ENCODE measurements at places on chromosomes 12 and 14.

DNA sequence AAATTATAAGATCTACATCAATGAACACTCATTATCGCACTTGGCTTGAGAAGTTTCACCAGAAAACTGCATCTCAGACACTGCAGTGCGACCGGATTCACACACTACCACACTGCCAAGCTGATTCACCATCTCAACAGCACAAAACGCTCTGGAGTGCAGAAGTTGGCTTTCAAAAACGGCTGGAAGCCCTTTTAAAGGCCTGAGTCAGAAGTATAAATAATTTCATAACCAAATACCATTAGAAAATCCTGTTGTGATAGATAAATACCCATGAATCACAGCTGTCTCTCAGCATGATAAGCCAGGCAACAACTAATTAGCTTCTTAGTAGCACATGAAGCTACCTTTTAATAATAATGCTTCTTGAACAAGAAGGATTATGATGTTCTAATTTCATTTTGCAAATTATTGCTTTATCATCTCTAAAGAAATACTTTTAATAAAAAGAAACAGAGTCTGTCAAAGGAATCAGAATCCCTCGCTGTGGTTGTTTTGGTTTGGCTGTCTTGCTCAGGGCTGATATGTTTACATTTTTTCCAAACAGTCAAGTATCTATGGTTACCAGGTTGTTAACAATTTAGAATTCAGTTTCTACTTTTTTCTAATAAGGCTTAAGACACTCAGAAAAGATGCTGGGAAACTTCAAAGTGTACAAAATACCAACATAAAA is 51.2 kb downstream of the SLC2A13 start:
- DNase-seq = no peak

DNA sequence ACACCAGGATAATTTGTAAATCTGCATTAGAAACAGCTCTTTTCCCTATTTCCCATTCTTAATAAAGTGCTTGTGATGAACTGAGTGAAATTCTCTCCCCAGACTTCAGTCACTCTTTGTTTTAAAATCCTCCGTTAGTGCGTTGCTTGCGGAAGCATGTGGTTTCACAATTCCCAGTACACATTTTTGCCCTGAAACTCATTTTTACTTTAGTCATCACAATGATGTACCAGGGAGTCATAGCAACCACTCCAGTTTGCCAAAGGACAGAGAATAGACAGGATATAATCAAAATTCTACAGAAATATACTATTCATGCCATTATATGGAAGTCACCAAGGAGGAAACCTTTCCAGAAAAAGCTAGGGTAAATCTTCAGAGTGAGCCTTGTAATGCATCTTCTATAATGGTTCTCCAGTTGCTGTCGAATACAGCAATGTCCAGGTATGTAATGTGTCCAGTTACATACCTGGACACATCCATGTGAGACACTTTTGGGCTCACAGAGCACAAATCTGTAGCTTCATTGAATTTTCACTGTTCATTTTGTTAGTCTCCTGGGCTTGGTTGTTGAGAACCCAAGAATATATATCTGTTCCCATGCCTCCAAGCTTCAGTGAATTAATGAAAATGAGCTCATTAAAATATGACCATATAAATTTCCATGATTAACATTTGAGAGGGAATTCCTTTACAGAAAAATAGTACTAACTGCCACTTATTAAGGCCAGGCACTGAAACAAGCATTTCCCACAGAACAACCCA is 57.8 kb downstream of the GPR135 start:
- no peak for DNase-seq

DNA sequence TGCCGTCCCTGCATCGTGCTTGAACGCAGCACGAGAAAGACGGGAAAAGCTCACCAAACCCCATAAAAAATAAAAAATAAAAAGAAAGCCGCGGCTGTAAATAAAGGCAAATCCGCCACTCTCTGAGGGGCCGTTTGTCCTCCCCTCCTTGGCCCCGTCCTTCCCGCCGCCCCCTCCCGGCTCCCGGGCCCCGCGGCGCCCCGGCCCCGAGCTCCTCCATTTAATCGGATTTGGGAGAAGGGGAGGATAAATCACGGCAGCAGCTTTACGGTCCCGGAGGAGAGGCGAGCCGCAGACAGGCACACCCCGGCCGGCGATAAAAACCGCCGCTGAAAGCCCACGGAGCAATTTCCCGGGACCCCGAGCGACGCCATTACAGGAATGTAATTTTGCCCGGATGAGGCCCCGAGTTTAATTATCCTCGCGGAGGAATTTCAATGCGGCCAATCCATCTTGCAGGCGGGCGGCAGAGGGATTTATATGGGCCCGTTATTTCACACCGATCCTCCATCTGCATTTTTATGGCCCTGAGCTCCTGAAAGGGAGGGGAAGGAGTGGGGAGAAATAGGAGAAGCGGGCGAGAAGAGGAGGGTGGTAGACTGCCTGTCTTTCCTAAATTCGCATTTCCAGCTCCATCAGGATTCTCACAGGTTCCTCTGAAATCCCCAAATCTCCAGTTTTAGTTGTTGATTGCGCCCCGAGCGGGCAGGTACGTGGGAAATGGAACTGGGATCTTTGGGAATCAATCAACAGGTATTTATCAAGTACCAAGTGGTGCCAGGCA is 1.3 kb upstream of the ATP5MC2 start:
- DNase-seq = no peak

DNA sequence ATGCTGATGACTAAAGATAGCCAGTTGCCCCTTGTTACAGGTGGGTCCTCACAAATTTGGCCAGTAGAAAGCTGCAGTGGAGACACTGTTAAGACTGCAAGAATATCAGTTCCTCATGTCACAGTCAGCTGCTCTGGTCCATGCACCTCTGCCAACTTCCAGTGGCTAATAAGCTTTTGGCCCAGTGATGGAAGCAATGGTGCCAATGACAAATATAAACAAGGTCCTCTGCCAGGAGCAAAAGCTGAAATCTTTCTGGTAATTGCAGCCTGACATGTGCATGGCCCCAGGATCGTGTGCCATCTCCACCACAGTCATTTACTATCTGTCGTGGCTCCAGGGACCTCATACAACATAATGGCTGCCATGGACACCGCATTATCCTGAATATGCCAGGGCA is 85.4 kb upstream of the TMEM260 start:
- DNase-seq = no peak

DNA sequence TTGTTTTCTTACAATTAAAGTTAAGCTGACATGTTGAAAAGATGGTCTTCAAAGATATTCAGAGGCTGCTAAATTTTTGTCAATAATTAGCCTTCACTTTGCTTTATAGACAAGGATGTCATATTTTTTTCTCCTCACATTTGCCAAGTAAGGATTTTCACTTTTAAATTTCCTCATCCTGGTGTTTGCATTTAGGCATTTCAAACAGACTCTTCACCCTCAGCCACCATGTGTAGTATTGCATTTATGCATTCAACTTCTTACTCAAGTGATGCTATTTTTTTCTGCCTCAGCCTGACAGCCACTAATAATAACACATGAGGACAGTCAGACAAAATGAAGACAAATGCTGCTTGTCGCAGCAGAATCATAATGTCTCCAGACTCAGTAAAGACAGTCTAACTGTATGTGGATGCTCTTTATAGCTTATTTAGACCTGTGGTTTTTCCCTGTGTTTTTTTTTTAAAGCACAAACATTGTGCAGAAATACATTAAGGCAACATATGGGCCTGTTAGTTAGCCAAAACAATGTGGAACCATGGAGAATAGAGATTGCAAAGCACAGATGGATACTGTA is 481.5 kb downstream of the NPAS3 start:
- no peak for DNase-seq

DNA sequence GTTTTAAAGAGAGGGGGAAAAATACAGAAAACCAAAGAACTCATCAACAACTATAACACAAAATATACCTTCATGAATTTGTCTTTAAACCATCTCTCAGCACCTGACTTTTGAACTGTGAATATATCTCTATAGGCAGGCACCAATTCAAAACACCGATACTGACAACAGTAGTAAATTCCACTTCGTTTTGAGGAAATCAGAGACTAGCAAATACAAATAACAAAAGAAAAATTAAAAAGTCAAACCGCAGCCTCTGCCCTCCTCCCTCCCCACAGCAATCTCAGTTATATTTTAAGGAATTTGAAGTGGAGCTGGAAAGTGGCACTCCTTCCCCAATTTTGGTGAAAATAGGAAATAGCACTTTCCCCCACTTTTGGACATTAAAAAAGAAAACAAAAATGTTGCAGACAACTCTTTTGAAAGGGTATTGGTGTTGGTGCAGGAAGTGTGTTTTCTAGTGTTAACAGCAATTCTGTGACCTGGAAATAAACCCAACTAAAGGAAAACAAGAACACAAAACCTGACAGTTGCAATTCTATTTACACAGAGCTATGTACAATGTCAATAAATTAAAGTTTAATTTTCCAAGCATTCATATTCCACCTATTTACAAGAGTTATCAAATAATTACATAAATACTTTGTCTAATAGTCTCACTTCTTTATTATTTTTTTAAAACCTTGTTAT is 13.5 kb downstream of the TBX3 start:
- no peak for DNase-seq

- DNase-seq = no peak
Measured at GRCh38 chr12:70584332-70584731, 52.9 kb downstream of the PTPRB start.

DNA sequence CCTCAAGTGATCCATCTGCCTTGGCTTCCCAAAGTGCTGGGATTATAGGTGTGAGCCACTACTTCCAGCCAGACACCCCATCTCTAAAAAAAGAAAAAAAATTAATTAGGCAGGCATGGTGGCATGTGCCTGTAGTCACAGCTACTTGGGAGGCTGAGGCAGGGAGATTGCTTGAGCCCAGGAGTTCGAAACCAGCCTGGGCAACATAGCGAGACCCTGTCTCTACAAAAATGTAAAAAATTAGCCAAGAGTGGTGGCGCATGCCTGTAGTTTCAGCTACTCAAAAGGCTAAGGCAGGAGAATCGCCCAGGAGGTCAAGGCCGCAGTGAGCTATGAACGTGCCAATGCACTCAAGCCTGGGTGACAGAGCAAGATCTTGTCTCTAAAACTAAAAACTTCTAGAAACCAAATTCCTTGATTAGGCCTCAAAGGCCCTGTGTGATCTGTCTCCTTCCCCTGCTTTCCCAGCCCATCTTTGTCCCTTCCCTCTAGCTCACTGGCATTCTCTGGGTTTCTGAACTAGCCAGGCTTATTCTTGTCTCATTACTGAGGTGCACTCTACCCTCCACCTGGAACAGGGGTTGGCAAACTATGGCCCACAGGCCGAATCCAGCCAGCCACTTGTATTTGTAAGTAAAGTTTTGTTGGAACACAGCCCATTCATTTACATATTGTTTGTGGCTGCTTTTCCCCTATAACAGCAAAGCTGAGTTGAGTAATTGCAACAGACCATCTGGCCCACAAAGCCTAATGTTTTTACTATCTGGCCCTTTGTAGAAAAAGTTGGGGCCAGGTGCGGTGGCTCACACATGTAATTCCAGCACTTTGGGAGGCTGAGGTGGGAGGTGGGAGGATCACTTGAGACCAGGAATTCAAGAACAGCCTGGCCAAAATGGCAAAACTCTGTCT is 17.2 kb upstream of the TPCN1 start:
- no peak for DNase-seq

DNA sequence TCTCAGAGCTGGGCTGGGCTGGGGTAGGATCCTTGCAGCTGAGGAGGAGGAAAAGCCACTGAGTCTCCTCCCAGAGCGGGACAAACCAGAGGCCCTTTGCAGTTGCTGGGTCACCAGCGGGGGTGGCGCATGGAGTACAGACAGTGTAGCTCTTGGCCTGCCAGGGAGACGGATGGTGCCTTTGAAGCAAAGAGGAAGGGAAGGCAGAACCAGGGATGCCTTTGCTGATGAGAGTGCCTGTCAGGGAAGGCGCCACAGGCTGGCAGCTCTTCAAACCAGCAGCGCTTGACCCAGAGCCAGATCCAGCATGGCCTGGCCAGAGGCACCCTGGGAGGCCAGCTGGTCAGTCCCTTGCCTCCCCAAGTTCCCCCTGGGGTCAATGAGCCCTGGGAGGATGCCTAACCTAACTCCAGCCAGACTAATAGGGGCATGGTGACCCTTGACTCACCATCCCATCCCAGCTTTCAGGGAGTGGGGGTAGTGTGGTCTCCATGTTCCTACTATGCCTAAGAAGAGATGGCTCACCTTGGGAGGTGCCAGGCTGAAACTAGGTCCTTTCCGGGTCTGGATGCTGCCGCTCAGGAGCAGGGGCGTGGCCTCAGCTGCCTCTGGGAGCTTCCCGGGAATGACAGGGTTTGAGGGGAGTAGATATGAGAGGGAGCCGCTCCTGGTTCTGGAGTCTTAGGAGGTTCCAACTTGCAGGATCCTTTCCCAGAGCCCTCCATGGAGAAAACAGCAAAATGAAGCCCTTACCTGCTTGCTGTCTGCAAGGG is 19.8 kb downstream of the VASH1 start:
- no peak for DNase-seq

GRCh38 chr12:2668816-2669215 is 126.0 kb upstream of the FKBP4 start:
- no peak for DNase-seq

- no peak for DNase-seq
Measured at GRCh38 chr12:13027508-13027907, 16.7 kb upstream of the FAM234B start.

DNA sequence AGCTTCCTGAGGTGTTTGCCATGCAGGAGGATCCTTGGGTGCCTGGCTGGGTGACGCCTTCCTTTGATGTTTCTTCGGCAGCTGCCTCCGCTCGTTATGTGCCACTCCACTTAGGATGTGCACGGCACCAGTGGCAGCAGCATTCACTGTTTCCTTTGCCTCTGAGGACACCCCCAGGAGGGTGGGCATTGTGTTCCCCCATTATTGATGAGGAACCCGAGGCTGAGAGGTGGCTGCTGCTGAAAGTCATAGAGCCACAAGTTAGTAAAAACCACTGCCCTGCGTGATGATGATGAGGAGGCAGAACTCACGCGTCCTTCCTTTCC is 41.2 kb downstream of the EP400 start:
- DNase-seq = no peak

DNA sequence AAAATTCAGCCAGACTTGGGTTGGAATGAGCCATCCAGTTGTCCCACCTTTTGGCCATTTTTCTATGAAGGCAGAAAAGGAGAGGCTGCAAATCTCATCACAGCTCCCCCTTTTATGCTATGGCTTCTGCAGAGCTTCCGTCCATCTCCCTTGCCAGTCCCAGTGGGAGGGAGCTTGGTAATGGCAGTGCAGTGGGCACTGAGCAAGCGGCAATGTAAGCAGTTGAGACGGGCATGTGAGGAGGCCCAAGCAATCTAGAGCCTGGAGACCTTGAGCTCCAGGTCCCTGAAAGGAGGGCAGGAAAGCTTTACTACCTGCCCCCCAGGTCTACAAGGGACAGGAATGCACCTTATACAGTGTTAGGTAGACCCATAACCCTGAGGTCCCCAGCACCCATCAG is 73.1 kb downstream of the CRACR2A start:
- no peak for DNase-seq

GRCh38 chr12:120939523-120939922 is 35.4 kb upstream of the SPPL3 start:
- no peak for DNase-seq

- no peak for DNase-seq
Measured at GRCh38 chr14:55624913-55625312, 44.9 kb downstream of the KTN1 start.

DNA sequence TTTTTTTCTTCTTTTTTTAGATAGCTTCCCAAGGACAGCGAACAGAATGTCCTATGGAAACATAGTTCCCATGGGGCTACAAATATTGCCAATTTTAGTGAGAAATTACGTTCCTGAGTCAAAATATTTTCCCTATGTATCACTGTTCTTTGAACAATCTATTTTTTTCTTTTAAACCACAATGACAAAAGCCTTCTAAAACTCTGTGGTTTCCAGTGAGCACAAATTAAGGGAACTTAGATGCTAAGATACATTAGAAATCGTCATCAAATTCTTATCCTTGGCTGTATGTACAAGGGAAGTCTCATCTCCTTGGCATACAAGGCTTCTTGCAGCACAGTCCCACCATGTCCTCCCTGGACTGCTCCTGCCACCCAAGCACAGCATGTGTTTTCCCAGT is 17.9 kb downstream of the CPM start:
- no peak for DNase-seq

Measured in activated T-helper 1 cell treated with anti-CD3 and anti-CD28 coated beads, Interleukin-2, amount 50 U/mL, for 16 hours (primary cell).